ENCODE measurements at places on chromosomes 12 and 14. TPM values are rescaled to one million over a fixed set of nuclear protein-coding genes. Genes with fewer than 3 reads are reported as not detected.

Gene WDR20
- 14.8 TPM for total RNA-seq

Gene KCNK13
- total RNA-seq = 0.07 TPM

Gene IKZF4
- 2.4 TPM for total RNA-seq

Gene WSCD2
- total RNA-seq = not detected

Gene CD163L1
- 2.6 TPM for total RNA-seq

Gene GDF3
- total RNA-seq = not detected

Gene GPR84
- total RNA-seq = 0.07 TPM

Data from smooth muscle cell of the pulmonary artery (primary cell).